Myocyte (in vitro differentiated cells): ENCODE measurements at places on chromosomes 11 and 22.

GRCh38 chr11:6387811-6388599 lies 2.3 kb upstream of the SMPD1 start:
- no peak for DNase-seq

DNA sequence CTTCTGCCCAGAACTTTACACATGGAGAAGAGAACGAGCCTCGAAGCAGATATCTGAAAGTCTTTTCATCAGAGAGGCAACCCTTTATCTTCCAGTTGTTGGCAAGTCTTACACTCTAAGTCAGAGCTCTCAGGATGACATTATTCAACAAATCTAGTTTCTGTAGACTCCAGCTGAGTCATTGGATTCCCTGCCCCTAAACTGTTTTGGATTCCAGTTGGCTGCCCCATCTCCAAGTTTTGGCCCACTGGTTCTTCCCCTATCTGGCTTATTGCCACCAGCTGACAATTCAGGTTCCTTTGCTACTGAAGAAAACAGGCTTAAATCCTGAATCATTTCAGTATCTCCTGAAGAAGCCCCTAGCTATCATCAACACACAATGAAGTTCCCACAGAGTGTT lies 14.2 kb downstream of the SAAL1 start:
- no peak for DNase-seq

DNA sequence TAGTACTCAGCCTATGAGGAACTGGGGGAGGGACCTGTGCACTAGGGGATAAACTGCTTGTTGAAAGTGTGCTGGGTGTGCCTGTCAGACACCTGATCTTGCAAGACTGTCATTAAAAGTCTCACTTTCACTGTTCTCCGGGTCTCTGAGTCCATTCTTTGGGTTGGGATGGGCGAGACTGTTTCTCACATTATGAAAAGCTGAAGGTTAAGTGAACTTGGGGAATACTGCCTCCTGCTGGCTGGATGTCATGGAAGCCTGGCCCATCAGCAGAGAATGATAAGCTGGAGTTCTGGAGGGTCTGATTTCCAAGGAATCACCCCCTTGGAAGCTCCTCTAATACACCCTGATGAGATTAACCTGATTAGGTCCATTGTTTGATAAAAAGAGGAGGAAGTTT lies 9.0 kb upstream of the VPREB1 start:
- peak; percentile 52 for DNase-seq

DNA sequence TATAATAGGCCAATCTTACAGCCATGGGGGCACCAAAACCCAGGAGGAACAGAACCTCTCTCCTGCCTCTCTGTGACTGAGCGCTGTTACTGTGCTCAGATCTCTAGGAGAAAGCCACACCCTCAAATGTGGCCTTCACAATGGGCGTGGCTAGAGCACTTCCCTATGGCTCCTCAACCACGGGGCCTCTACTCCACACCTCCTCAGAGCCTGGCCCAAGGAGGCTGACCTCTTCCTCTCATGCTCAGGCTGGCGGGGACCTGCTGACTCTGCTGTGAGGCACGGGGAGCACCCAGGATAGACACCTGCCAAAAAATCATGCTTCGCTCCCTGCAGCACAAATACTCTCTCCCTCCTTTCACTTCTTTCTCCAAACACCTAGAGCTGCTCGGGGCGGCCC lies 41.0 kb downstream of the C11orf58 start:
- no peak for DNase-seq

- no peak for DNase-seq
Observed at GRCh38 chr11:8227156-8228152, 36.2 kb downstream of the LMO1 start.

DNA sequence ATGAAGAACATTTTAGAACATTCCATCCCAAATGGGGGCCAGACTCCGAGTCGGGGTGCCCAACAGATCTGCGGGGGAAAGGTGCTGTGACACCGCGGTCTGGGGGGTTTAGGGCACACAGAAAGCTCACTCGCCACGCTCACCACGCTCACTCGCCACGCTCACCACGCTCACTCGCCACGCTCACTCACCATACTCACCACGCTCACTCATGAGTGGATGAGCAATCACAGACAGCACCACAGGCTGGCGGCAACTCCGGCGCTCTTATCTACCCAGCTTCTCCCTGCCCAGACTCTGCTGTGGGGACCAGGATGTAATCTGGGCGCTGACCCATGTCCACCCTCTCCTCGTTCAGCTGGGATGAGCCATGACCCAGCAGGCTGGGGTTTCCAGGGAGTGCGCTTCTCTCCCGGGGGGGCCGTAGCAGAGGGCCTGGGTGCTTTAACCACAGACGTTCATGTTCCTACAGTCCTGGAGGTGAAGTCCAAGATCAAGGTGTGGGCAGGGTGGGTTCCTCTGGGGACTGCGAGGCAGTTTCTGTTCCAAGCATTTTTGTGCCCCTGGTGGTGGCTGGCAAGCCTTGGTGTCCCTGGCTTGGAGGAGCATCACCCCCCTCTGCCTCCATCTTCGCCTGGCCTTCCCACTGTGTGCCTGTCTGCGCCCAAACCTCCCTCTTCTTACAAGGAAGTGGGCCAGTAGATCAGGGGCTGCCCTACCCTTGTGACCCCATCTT lies 141.2 kb downstream of the CTTN start:
- DNase-seq: no peak

- no peak for DNase-seq
Observed at GRCh38 chr11:104776501-104777170, 121.6 kb downstream of the CASP12 start.

- no peak for DNase-seq
Observed at GRCh38 chr22:27311698-27312550, 489.6 kb downstream of the MN1 start.

DNA sequence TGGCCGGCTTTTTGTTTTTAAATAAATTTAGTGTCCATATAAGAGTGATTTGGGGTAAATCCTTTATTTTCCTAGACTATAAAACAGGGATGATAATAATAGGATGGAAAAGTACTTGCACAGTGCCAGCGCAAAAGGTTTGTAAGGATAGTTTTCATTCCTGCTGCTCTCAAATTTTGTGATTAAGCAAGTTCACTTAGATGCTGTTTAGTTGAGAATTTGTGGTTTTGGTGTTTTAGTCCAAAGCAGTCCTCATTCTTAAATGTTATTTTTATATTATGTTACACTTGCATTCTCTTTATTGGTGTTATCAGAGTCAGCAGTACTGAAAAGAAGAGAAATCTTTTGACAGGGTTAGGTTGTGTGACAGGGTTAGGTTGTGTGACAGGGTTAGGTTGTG lies 47.9 kb downstream of the PPP6R3 start:
- no peak for DNase-seq

DNA sequence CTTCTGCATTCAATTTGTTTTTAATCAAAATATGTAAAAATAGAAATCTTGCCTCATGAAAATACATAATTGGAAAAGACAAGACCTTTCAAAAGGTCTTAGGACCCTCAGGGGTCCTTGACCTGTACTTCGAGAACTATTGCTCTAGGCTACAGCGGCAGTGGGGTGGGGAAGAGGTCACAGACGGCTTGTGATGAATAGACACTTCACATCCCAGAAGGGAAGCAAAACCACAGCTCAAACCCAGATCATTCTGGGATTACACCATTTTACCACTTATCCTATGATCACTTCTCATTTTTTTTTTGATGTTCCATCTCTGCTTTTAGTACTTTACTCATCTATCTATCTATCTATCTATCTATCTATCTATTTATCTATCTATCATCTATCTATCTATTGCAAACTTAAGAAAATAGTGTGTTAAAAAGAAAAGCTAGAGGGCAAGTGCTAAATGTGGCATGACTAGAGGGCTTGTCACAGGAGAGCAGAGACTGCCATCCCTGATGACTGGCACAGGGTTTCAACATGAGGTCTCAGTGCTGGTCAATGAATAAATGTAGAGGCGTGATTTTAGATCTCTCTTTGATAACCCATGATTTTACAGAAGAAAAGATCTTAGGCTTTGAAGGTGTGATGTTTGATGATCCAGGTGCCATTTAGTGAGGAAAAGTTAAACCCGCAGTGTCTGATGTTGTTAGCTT lies 37.1 kb downstream of the RNF141 start:
- DNase-seq: no peak

GRCh38 chr11:2327032-2327431 lies 25.2 kb downstream of the TSPAN32 start:
- no peak for DNase-seq

GRCh38 chr11:47443028-47443700 lies 5.8 kb downstream of the RAPSN start:
- peak; percentile 39 for DNase-seq

- DNase-seq: no peak
Observed at GRCh38 chr11:116053548-116053919, 549.3 kb upstream of the CADM1 start.

GRCh38 chr11:7473717-7474116 lies 11.6 kb upstream of the OLFML1 start:
- DNase-seq: no peak

- DNase-seq: no peak
Observed at GRCh38 chr11:128346804-128347203, 240.6 kb downstream of the ETS1 start.

DNA sequence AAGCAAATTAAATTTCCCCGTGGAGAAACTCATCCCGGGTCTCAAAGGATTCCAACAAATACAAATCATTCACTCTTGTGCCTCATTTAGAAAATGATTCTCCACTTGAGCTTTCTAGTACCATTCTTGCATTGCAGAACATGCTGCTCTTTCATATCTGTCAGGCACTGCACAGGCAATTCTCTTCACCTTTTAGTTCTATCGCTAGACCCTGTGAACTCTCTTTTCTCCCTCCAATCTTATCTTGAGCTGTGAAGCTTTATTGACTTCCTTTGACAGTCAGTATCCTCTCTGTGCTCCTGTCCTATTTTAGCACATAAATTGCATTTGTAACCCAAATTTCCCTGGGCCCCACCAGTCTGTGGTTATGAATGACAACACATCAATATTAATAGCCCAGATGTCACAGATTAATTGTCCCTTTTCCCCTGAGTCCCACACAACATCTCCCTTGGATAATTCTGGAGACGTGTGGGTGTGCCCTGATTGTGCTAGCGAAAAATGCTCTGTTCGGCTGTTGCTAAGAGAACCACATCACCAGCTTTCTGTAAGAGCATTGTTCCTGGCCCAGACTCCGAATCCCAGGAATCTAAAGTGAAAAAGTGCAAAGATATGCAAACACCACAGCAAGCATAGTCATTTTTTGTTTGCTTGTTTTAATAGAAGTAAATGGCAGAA lies 22.4 kb upstream of the SC5D start:
- DNase-seq: no peak

GRCh38 chr11:73318501-73319011 lies 10.5 kb downstream of the ARHGEF17 start:
- DNase-seq: no peak

GRCh38 chr11:475941-476340 lies 25.9 kb downstream of the PTDSS2 start:
- DNase-seq: peak; percentile 56

GRCh38 chr11:35160902-35161597 lies 22.1 kb downstream of the CD44 start:
- no peak for DNase-seq

- peak; percentile 10 for DNase-seq
Observed at GRCh38 chr11:57604296-57605027, 7.0 kb downstream of the SERPING1 start.

DNA sequence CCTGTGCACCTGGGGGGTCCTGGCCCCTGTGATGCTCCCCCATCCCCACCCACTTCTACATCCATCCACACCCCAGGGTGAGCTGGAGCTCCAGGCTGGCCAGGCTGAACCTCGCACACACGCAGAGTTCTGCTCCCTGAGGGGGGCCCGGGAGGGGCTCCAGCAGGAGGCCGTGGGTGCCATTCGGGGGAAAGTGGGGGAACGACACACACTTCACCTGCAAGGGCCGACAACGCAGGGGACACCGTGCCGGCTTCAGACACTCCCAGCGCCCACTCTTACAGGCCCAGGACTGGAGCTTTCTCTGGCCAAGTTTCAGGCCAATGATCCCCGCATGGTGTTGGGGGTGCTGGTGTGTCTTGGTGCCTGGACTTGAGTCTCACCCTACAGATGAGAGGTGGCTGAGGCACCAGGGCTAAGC lies 20.0 kb upstream of the TALDO1 start:
- no peak for DNase-seq

GRCh38 chr11:102610200-102610599 lies 14.9 kb downstream of the MMP20 start:
- peak; percentile 15 for DNase-seq

GRCh38 chr11:11349870-11350337 lies 3.1 kb downstream of the CSNK2A3 start:
- peak; percentile 93 for DNase-seq
